Activated naive CD4-positive, alpha-beta T cell treated with anti-CD3 and anti-CD28 coated beads for 36 hours (primary cell): ENCODE measurements at places on chromosomes 2 and 18.

- H3K27me3 ChIP-seq, result no peaks in the 10 kb centered on the region
- H3K27ac ChIP-seq, result no peak overlapping the region
- no peak overlapping the region for H3K4me3 ChIP-seq
- peaks cover 11% of the 10 kb centered on the region for H3K4me1 ChIP-seq
These were observed 28.4 kb upstream of the RNU4ATAC start for GRCh38 chr2:121502246-121502645.

DNA sequence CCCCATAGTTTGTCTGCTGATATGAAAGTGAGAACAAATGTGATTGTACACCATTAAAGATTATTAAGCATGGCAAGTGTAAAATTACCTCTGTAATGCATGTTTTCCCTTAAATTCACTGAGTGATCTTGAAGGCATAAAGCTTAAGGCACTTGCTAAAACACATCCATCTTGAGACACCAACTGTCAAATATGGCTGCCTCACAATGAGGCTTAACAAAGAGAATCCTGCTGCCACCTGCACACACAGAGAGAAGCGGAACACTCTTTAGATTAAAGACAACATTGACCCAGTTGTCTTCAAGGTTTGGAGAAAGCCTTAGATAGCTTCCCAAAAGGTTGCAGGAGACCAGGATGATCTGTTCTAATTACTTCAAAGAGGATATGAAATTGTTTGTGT is 803.6 kb upstream of the GYPC start:
- H3K27me3 ChIP-seq, result no peaks in the 10 kb centered on the region
- DNase-seq, result no peak
- H3K4me3 ChIP-seq, result no peak overlapping the region
- no peak overlapping the region for H3K27ac ChIP-seq

DNA sequence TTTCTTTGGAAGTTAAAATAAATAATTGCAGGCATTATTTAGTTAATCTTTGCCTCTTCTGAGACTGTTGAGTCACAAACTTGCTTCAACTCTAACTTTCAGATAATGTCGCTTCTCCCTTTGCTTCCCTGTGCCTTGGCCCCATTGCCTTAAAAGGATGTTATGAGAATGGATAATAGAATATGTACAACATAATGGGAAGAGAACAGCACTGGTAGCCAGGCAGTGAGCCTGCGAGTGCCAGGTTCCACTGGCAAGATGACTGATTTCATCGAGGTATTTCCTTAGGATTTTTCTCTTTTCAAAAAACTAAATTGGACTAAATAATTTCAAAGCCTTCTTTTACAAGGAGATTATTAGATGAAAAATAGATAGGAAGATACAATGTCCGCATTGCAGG is 420.9 kb downstream of the TGIF1 start:
- no peaks in the 10 kb centered on the region for H3K36me3 ChIP-seq
- DNase-seq, result no peak
- no peak overlapping the region for H3K27ac ChIP-seq
- no peaks in the 10 kb centered on the region for H3K4me1 ChIP-seq
- H3K27me3 ChIP-seq, result peaks cover 16% of the 10 kb centered on the region

- H3K27ac ChIP-seq, result no peak overlapping the region
- H3K4me3 ChIP-seq, result no peak overlapping the region
- no peaks in the 10 kb centered on the region for H3K36me3 ChIP-seq
- no peak for DNase-seq
These were observed 349.1 kb upstream of the MAP2 start for GRCh38 chr2:209074711-209075110.

DNA sequence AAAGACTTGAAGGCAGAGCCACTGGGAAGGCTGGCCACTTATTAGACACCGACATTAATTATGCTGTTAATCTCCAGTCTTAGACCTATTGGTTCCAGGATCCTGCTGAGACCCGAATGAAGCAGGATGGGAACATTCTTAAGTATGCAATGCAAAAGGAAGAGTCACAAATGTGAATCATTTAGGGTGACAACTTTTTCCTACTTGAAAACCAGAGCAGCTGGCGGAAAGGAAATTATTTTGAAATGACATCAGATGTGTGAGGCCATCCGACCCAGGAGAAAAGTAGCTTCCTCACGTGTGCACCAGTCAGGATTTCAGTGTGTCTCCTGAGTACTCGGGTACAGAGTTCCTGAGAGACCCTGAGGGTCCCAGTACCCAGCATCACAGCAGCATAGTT is 222.9 kb upstream of the NCKAP5 start:
- no peak overlapping the region for H3K4me3 ChIP-seq
- H3K4me1 ChIP-seq, result no peaks in the 10 kb centered on the region
- peaks cover 2% of the 10 kb centered on the region for H3K27me3 ChIP-seq
- no peaks in the 10 kb centered on the region for H3K36me3 ChIP-seq
- H3K27ac ChIP-seq, result no peak overlapping the region
- no peak for DNase-seq

GRCh38 chr2:121360566-121361300 is 75.7 kb upstream of the TFCP2L1 start:
- no peaks in the 10 kb centered on the region for H3K4me1 ChIP-seq
- H3K4me3 ChIP-seq, result no peak overlapping the region
- H3K36me3 ChIP-seq, result peaks cover 30% of the 10 kb centered on the region
- no peak overlapping the region for H3K27ac ChIP-seq
- DNase-seq, result no peak

- H3K27ac ChIP-seq, result no peak overlapping the region
- no peak for DNase-seq
- no peak overlapping the region for H3K4me3 ChIP-seq
- H3K4me1 ChIP-seq, result no peaks in the 10 kb centered on the region
- no peaks in the 10 kb centered on the region for H3K27me3 ChIP-seq
These were observed 110.7 kb downstream of the INO80D start for GRCh38 chr2:205975082-205975949.

GRCh38 chr18:58581265-58581664 is 47.6 kb downstream of the ALPK2 start:
- DNase-seq, result no peak
- H3K27me3 ChIP-seq, result peaks cover 2% of the 10 kb centered on the region
- peaks cover 27% of the 10 kb centered on the region for H3K4me1 ChIP-seq
- no peak overlapping the region for H3K27ac ChIP-seq
